HepG2 (cell line): ENCODE measurements at places on chromosomes 5 and 9.
A peak's percentile ranks its signal among the peaks of the same experiment; 100 is the strongest.

DNA sequence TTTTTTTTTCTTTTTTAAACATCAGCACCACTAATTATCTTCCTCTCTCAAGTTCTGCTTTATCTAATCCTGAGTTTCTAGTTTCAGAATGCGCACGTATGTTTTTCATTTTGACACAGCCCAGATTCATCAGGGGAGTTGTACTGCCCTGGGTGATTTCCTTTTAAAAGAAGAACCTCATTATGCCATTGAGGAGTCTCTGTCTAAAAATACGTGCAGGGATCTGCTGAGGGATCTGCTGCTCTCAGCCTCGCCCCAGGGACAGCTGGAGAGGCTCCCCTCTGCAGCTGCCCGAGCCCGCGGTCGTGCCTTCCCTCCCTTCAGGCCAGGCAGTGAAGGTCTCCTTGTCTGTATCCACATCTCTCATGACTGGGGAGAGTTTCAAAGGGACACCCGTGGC is 273.1 kb downstream of the ARHGEF28 start:
- no peak for DNase-seq

DNA sequence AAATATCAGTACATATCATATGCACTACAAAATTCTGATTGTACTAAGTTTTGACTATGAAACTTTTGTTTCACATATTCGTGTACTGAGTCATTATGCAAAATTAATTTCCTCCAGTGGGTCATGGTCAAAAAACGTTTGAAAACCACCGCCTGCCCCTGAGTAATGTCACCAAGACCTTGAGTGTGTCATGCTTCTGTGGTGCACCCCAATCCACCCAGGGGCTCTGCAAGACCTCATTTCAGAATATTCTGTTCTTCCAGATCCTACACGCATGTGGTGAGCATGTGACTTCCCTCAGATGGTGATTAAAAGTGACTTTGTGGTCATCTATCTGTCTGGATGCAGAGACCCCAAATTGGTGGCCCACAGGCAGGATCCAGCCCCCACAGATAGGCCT is 31.0 kb downstream of the ABLIM3 start:
- no peak for DNase-seq

- no peak for DNase-seq
These were observed 105.4 kb upstream of the PAM start for GRCh38 chr5:102649731-102650130.

DNA sequence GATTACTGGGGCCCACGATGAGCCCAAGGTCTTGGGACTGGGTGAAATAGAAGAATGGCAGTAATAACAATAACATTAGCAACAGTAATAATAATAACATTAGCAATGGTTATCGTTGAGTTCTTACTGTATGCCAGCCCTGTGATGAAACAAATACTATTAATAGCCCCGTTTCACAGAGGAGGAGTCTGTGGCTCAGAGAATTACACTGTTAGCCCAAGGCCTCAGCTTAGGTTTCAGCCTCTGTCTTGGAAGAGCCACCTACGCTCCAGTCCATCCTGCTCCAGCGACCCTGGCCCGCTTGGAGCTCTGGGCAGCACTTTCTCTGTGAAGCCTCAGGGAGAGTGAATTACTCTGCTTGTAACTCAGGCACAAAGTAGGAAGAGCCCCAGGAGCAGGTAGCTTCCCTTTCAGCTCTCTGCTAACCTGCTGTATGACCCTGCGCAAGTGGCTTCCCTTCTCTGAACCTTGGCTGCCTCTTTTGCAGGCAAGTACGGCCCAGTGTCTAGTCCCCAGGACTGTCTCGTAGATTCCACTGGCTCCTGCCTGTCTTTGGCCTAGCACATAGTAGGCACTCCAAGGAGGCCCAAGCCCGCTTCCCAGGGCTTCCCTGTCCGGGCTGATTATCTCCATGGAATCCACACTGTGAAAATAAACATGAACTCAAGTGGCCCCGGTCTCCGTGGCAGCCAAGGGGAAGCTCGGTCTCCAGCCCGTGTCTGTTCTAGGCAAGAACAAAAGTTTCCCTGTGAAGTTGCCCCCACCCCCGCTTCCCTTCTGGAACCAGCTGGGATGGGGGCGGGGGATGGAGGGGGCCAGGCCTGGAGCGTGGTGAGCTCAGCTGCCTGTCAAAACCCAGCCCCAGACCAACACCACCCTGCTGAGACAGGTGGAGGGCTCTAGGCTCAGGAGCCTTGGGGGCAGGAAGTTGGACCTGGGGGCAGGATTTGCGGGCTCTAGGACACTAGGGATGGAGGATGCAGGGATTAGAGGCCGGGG is 26.2 kb upstream of the LMX1B start:
- peak; percentile 68 for DNase-seq

- DNase-seq, result no peak
These were observed 6.5 kb downstream of the PLCXD3 start for GRCh38 chr5:41503860-41504259.

- DNase-seq, result no peak
These were observed 31.5 kb downstream of the GAPVD1 start for GRCh38 chr9:125293134-125293533.

DNA sequence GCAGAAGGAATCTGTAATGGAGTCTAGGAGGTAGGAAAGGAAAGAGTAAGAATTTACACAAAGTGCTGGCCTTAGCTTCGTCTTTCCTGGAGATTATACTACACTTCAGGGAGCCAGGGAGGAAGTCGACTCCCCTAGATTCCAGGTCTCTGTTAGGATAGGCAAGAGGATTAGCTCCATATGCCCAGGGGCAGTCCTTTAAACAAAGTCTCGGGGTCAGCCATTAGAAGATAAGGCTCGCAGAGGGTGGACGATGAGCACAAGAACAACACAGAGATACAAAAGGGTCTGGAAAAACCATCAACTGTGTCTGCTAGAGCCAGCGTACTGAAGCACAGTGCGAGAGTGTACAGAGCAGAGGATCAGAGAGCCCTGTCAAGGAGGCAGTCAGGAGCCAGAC is 344.7 kb upstream of the TNC start:
- DNase-seq, result no peak

GRCh38 chr5:170860818-170861666 is 776 bp upstream of the RANBP17 start:
- DNase-seq, result no peak

DNA sequence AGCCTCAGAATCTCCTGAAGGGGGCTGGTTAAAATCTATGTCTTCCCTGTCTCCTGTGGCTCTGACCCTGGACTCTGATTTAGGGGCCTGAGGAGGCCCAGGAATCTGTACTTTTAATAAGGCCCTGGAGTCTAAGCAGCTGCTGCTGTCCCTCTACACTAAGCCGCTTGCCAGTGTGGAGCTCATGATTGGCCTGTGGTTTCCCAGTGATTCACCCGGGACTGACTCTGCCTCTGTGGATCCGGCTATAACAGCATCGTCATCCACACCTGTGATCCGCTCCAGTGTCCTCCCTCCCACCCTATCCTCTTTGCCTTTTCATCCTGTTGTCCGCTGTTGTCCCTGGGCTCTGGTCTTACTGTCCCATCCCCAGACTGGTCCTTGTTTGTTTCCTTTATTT is 3.7 kb downstream of the SLC31A2 start:
- no peak for DNase-seq
